Hematopoietic multipotent progenitor cell (in vitro differentiated cells): ENCODE measurements at places on chromosomes 1 and 21. TPM values are rescaled to one million over a fixed set of nuclear protein-coding genes. Genes with fewer than 3 reads are reported as not detected.

- DNase-seq: no peak
These were observed 18.4 kb downstream of the LORICRIN start for GRCh38 chr1:153277852-153278251.

DNA sequence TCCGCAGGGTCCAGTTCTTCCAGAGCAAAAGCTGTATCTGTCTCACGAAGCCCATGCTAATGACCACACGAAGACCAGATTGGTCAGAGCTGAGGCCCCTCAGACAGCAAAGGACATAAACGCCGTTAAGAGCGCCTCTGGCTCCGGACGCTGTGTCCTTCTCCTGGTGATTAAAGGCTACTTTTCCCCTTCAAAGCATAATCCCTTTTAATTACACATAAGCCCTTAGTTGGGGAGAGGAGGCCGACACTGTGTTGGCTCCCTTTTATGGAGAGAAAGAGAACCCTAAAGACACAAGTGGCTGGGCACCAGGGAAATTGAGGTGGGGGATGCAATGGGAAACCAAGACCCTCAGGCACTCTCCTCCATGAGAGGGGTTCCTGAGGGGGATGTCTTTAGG lies at the start of gene ABCA4:
Gene ABCA4 (minus strand): TSS at position 158 of the 400 bp plus-strand sequence. CDS start 103 bp downstream, at position 55.
- no peak for DNase-seq

GRCh38 chr21:42784896-42785451 lies 94.4 kb downstream of the WDR4 start:
- no peak for DNase-seq

GRCh38 chr1:105027838-105028471 lies 1278.3 kb downstream of the AMY1C start:
- no peak for DNase-seq

DNA sequence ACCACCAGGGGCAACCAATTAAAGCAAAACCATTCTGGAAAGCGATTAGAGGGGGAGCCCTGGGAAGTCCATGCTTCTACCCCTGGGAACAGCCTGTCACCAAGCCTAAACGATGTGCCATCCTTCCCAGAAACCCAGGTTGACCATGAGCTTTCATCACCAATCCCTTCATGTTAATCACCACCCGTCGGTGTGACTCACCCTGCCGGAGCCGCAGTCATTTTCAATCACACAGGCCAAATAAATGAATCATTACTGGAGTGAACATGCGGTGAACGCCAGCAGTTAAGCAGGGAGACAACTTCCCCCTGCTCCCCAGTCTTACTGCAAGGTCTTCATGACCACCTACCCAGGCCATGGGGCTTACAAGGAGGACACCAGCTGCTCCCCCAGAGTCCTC lies 308.8 kb downstream of the AJAP1 start:
- no peak for DNase-seq

GRCh38 chr1:228407106-228408040 lies 738 bp upstream of the TRIM11 start:
- no peak for DNase-seq

- DNase-seq: no peak
These were observed 42.4 kb downstream of the PEX14 start for GRCh38 chr1:10516925-10517676.

- DNase-seq: no peak
These were observed 161.2 kb downstream of the NPHP4 start for GRCh38 chr1:5830771-5831599.

- no peak for DNase-seq
These were observed 12.4 kb upstream of the UHMK1 start for GRCh38 chr1:162485236-162485635.

DNA sequence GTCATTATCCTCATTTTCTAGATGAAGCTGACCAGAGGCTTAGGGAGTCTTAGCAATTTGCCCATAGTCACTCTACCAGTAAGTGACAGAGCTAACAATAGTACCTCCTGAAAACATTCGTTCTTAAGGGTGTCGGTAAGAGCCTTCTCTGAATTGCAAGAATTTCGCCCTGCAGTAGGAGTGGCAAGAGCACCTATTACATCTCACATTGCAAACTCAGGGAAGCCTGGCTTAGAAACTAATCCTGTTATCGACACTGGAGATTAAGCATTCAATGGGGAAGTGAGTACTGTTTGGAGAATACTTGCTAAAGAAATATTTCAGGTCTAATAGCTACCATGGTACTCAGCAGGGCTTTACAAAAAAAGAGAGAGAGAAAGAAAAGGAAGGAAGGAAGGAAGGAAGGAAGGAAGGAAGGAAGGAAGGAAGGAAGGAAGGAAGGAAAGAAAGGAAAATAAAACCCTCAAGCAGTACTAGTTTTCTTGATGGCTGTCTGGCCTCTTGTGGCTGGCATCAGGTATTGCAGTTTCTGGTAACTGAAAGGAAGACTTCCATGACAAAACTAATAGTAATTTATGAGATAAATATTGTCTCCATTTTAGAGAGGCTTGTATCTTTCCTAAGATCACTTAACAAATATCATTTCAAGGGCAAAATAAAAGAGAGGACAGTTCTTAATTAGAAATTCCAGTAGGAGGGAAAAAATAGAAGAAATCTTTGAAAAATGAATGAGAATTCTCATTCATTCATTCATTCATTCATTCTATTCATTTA lies 10.4 kb downstream of the C1orf226 start:
- DNase-seq: no peak

DNA sequence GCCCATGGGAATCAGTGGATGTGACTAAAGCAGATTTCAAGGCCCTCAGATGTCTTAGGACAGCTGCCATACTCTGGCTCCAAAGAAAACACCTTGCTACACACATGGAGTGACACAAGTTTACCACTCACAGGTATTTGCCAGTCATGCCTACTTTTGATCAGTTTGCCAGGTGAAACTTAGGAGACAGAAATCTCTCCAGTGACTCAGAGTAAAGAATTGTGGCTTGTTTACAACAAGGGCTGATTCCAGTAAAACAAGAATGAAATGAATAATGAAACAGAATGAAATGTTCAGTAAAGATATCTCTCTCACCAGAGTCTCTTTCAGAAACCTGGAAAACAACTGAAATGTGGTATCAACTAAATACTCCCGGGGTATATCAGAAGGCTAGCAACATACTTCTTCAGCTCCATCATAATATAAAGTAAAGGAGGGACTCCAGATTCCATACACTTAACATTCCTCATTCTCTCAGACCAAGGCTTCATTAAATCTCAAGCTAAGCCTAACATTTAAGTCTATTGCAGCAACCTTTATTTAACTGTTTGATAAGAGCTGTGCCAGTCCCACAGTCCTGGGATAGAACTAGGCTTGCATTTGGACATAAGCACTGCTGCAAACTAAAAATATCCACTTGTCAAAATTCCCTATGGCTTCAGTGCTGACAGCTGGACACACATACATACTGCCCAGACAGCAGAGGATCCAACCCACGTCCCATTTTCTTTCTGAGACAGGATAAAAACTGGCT lies 143.3 kb downstream of the SIPA1L2 start:
- no peak for DNase-seq

GRCh38 chr1:113792471-113792870 lies 19.8 kb downstream of the RSBN1 start:
- DNase-seq: no peak

DNA sequence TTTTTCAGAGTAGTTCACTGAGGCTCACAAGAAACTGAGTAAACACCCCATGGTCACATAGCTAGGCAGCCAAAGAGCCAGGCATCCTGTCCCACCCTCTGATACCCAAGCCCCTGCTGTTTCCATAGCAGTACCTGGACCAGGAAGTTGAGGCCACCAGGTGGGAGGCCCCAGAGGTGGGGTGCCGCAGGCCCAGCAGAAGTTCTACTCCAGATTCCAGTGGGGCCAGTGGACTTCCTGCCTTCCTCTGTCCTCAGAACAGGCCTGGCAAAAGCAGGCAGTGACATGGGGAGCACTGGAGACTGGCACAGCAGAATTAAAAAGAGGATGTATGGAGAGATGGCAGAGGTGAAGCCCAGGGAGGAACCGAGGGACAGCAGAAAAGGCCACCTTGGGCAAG lies 19.0 kb downstream of the FOXO6 start:
- DNase-seq: no peak

- DNase-seq: no peak
These were observed 117.0 kb upstream of the PLD5 start for GRCh38 chr1:242641461-242641860.

GRCh38 chr21:45081636-45082035 lies 7.3 kb downstream of the ADARB1 start:
- DNase-seq: no peak

DNA sequence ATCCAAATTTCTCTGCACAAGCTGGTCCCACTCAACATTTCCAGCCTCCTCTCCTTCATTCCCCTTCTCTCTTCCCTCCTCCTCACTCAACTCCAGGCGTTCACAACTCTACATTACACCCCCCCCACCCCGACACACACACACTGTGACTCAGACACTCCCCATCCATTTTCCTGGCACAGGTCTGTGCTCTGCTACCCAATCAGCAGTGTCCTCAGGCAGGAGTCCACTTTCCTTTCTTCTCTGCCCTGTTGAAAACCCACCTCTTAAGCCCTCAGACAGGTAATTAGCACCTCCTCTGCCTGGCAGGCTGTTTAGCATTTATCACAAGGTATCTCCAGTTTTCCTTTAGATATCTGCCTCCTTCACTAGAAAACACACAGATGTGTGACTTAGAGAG lies 8.8 kb upstream of the LMX1A start:
- DNase-seq: no peak

DNA sequence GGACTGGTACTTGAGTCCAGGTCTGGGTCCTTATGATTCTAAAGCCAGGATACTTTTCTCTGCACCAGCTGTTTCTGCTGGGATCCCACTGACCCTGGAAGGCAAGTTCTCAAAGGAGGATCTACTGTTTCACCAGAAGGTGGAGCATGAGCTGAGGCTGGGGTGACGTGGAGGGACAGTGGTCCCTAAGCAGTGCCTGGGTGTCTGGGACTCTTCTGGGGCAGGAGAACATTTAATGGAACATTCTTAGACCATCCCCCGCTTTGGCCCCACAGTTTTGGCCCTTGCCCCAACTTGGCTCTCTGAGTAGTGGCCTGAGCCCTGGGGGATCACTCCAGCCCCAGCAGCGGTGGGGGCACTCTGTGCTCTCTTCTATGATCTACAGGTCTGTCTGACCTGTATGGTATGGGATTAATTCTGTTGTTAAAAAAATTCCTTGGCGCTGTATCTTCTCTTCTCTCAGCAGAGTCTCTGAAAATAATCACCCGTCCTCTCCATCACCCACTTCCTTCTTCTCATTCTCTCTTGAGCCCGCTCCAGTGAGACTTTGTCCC lies 60.3 kb upstream of the CSF3R start:
- peak; percentile 36 for DNase-seq

Gene GIPC2
- total RNA-seq: 0.54 TPM

Gene CATSPERE
- total RNA-seq: 0.54 TPM

Gene CA14
- not detected for total RNA-seq

Gene LYPLAL1
- 5.7 TPM for total RNA-seq

Gene FCRL1
- total RNA-seq: 3.2 TPM

Gene MYBPHL
- total RNA-seq: not detected

Gene PTPRF
- total RNA-seq: 1.9 TPM

Gene CDC20
- total RNA-seq: 9.4 TPM

Gene RPE65
- total RNA-seq: not detected

Gene RGS8
- under 0.01 TPM for total RNA-seq

Gene TTC4
- 13.7 TPM for total RNA-seq
